ENCODE measurements at places on chromosomes 16 and 17. TPM values are rescaled to one million over a fixed set of nuclear protein-coding genes. Genes with fewer than 3 reads are reported as not detected.

The VASN gene
- not detected for polyA plus RNA-seq

The GCGR gene
- polyA plus RNA-seq = not detected

The CHST5 gene
- not detected for polyA plus RNA-seq

The MMP2 gene
- polyA plus RNA-seq = not detected

The GAS2L2 gene
- not detected for polyA plus RNA-seq
